ENCODE measurements at places on chromosomes 7 and 10.
A peak's percentile ranks its signal among the peaks of the same experiment; 100 is the strongest.

DNA sequence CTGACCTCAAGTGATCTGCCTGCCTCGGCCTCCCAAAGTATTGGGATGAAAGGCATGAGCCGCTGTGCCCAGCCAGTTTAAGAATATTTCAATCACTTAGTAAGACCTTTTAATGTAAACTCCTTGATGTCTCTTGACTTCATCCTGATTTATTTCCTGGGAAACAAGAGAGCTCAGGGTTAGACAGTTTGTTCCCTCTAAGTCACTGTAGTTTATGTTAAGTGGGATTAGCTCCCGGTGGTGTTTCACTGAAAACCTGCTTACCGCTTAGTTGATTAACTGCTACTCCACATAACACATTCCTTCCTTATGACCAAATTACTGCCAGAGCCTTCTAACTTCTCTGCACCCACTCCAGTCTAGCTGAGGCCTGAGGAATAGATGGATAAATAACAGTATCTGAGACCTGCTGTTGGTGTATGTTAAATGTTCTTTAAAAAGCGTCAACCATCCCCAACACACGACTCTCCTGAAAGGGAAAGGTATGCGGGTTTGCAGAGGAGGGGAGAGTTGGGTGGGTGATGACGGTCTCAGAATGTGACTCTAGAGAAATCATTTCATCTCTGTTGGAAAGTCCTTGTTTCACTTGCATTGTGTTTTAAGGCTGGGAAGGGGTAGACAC lies 48.7 kb downstream of the CREB3L2 start:
- no peak for DNase-seq

- DNase-seq = peak; percentile 12
Observed at GRCh38 chr10:12041766-12042408, 722 bp downstream of the UPF2 start.

DNA sequence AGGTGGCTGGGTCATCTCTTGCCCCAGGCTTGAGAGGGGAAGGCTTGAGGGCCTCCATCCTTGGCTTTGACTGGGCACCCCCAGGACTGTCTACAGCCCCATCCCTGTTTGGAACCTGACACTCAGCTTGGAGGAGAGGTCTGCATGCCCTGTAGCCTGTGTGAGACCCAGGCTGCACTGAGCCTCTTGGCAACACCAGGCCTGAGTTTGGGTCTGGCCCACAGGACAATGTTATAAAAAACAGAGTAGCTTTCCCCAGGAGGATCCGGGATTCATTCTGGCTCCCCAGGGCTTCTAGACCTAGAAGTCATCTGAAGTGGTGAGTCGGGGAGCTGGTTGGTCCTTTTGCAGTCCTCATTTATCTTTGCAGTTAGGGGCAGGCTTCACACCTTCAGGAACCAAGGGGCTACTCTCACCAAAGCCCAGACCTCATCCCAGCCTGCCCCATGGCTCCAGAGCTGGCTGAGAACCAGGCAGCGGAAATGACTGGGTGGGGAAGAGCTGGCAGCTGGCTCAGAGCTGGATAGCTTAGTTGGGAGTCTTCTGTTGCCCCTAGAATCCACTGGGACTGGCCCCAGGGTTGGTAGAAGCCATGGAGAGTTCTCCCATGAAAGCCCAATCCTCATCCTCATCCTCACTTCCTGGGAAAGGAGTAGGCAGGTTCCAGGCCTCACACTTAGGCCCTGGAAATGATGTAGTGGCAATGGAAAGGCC lies 68.8 kb downstream of the ADCYAP1R1 start:
- DNase-seq = no peak

DNA sequence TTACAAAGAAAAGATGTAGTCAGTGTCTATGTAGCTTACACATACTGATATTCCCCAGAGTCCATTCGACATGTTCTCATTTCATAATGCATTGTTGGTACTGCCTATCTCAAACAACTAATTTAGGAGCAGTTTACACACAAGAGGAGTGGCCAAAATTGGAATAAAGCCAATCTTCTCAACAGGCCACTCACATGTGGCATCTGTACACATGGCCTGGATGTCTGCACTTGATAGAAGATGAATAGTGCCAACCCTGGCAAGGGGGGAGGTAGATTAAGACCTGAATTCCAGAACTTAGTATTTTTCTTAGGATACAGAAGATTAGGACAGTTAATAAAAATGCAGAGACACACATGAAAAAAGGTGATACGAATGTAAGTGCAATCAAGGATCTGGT lies 125.3 kb upstream of the STARD3NL start:
- DNase-seq = no peak

DNA sequence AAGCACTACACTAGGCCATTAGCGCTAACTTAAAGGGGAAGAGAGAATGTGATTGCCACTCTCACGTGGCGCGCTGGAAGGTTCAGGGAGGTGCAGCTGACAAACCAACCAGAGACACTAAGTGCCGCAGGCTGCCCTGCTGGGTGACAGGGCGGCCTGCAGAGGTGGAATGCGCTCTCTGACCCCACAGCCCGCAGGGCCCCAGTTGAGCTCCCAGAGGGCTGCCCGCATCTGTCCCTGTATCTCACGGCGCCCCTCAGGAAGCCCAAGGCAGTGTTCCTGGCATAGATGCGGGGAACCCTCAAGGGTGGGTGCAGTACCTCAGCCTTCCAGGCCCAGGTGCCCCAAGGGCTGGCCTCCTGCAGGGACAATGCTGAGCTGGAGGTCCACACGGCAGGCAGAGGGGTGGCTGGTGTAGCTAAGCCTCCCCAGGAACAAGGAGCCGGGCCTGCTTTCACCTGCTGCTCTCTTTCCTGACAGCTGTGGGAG lies 66.6 kb downstream of the CALML3 start:
- no peak for DNase-seq

GRCh38 chr7:34313289-34313688 lies 344.7 kb upstream of the NPSR1 start:
- no peak for DNase-seq

- DNase-seq = no peak
Observed at GRCh38 chr10:35507519-35508109, 97.5 kb upstream of the GJD4 start.

GRCh38 chr7:41065663-41066062 lies 637.2 kb downstream of the INHBA start:
- no peak for DNase-seq

GRCh38 chr10:77038407-77038806 lies 599.2 kb downstream of the KCNMA1 start:
- no peak for DNase-seq

DNA sequence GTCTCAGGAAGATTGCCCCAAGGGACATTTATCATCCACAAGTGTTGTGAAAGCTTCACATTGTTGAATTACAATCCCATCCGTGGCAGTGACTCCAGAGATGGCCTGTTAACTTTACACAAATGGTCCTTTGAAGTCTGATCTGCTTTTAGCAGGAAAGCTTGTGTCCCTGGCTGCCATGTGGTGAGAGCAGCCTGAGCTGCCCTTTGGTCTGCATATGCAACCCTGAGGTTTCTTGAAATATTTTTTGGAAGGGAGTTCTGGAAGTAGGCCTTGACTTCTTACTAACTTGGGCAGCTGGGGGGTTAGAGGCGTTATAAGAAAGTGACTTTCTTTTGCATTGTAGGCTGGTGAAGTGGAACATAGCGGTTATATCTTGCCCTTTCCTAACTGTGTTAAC lies 41.3 kb upstream of the FAM180A start:
- no peak for DNase-seq

All from DMS 273 treated with DMSO at 0.1 percent for 48 hours (cell line).